NCI-H774 (cell line): ENCODE measurements at places on chromosomes 6 and 20.

DNA sequence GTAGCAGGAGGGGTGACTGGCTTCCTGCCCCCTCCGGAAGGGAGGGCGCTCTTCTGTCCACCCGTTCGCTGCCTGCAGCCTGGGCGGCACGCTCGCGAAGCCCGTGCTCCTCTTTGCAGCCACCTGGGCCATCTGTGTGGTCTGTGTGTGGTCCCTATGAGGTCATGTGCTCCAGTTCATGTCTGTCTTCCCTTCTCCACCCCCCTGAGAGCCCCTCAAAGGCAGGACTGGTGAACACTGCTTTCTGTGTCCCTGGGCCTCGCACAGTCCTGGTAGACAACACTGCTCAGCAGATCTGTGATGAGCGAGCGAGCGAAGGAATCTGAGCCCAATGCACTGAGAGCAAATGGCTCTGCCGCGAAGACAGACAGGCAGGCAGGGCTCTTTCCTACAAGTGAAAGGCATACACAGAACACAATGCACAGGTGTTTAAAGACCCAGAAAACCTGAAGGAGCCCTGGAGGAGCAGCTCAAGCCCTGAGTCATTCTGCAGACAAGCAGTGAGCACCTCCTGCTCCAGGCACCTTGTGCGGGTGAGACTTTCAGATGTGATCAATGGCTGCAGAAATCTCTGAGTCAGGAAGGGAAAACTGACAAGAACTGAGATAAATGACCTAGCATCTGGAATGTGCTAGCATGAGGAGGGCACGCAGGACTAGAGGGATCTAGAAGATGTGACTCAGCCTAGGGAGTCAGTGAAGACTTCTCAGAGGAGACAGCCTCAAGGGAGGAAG lies 27.1 kb downstream of the PPP1R3G start:
- no peak for DNase-seq

DNA sequence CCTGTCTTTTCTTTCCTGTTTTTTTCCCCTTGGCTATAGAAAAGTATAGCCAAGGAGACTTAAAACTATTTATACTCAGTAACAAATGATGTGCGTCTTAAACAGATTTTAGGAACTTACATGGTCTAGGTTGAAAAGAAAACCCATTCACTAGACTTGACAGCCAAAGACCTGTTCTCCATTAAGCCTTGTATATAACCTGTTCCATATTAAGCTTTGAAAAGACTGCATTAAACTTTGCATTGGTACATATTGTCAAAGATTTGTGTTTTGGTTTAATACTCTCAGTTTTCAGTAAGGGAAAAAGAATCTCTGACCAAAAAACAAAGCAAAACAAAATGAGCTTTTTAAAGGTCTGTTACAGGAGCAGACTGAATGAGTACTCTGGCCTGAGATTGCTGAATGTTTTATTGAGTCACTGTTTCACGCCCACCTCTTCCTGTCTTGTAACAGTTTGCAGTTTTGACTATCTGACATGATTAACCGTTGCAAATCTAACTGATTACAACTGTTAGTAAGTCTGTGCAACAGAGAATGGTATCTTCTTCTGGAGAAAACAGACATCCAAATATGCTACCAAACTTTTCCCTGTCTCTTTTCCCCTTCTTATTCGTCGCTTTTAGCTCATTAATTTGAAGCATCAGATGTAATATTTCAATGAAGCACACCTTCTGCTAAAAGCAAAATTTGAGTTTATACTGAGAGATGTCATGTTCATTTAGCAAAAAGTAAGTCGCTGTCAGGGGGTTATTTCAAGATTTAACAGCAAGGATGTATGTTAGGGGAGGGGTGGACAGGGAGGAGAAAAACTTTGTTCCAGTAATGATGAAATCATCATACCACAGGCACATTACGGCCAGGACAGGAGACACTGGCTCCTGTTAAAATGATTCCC lies 59.1 kb upstream of the SUPT3H start:
- DNase-seq: no peak

- no peak for DNase-seq
These were observed 49.0 kb upstream of the ASF1A start for GRCh38 chr6:118844915-118845314.

- DNase-seq: no peak
These were observed 14.8 kb downstream of the ABT1 start for GRCh38 chr6:26611599-26611998.

DNA sequence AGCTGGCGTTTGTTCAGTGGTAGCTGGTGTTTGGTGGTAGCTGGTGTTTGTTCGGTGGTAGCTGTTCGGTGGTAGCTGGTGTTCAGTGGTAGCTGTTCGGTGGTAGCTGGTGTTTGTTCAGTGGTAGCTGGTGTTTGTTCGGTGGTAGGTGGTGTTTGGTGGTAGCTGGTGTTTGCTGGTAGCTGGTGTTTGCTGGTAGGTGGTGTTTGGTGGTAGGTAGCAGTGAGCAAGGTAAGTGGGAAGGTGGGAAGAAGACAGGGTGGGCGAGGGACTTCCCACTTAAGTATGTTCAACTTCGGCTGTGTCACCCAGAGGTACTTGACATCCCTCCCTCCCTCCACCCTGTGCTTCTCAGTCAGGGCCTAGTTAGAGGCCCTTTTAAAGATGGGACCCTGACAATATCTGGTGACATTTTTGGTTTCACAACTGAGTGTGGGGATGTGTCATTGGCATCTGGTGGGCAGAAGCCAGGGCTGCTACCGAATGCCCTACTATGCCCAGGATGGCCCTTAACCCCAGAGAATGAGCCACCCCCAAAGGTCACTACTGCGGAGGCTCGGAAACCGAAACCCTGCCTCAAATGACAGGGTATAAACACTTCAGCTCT lies 47.3 kb downstream of the BMP7 start:
- no peak for DNase-seq

GRCh38 chr6:20319520-20320357 lies 81.9 kb upstream of the E2F3 start:
- DNase-seq: no peak

DNA sequence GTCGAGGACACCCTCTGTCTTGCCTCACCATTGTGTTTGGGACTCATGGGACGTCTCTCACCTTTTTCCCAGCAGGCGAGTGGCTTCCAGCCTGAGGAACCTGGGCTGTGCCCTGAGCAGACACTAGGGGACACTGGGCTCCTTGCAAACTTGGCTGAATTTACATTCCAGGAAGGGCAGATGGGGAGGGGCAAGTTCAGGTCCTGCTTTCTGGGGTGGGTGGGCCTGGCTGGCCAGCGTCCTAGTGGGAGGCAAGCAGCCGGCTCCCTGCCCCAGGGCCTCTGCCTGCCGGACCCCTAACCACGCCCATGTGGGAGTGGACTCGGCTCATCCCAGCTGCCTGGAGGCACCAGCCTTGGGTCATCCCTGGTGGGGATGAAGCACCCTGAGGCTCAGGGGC lies 48.2 kb upstream of the MLN start:
- DNase-seq: no peak

DNA sequence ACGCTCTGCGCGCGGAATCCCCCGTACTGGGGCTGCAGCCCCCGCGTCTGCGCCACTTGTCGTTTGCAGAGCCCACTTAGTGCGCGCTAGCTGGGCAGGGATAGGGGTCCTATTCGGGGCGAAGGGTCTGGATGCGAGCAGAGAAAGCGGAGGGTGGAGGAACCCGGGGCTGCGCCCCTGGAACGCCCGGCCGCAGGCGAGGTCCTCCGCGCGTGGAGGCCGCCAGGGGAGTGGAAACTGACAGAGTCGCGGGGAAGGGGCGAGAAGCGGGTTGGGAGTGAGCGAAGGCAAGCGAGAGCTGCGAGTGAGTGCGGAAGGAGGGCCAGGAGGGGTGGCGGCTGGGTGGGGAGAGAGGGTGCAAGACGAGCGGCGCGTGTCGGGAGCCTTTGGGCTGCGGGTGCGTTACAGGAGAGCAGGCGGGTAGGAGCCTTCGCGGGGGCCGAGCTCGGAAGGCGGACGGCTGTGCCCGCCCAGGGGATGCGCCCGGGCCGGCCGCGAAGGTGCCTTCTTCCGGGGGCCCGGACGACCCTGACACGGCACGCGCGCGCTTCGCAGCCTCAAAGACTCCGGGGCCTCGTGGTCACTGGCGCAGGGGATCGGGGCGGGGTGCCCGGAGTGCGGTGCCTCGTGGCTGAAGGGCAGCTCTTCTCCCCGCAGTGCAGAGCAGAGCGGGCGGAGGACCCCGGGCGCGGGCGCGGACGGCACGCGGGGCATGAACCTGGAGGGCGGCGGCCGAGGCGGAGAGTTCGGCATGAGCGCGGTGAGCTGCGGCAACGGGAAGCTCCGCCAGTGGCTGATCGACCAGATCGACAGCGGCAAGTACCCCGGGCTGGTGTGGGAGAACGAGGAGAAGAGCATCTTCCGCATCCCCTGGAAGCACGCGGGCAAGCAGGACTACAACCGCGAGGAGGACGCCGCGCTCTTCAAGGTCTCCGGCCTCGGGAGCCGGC lies 1.2 kb downstream of the IRF4 start:
- no peak for DNase-seq

DNA sequence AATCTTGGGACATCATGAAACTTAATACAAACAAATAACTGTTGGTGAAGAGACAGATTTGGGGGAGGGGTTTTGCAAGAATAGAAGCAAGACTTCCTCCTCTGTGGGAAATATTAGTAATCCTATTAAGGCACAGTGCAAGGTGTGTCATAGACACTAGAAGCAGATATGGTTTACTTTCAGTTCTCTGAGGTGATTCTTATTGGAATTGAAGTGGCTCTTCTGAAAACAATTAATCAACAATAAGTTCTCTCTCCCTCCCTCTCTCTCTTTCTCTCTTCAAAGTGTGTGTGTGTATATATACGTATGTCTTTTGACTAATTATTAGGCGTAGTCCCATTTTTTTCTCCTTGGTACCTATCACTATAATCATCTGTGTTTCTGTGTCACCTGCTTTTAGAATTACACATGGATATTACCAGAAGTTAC lies 99.8 kb downstream of the HIVEP2 start:
- DNase-seq: no peak
